Epithelial cell of prostate (primary cell): ENCODE measurements at places on chromosomes 16 and 17.

DNA sequence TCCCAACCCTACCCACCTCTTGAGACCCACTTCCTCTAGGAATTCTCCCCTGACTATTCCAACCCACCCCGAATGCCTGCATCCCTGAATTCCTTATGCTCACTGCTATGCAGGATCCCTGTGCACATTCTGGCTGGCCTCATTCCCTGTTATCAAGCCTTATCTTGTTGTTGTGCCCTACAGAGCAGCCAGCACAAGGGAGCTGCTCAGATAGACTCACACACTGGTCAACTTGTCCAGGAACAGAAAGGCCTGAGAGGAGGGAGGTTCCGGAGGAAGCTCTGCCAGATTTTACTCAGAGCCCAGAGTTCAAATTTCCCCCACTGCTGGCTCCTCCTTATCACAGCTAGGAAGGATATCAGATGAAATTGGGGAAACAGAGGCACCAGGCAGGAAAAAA, 24.8 kb upstream of the MYO18A start:
- DNase-seq, result no peak

- no peak for DNase-seq
These were observed 12.4 kb upstream of the SRCIN1 start for GRCh38 chr17:38617967-38618760.

GRCh38 chr16:47477679-47478078, 16.5 kb downstream of the PHKB start:
- DNase-seq, result no peak

- no peak for DNase-seq
These were observed 8.0 kb upstream of the NT5M start for GRCh38 chr17:17295141-17295540.

DNA sequence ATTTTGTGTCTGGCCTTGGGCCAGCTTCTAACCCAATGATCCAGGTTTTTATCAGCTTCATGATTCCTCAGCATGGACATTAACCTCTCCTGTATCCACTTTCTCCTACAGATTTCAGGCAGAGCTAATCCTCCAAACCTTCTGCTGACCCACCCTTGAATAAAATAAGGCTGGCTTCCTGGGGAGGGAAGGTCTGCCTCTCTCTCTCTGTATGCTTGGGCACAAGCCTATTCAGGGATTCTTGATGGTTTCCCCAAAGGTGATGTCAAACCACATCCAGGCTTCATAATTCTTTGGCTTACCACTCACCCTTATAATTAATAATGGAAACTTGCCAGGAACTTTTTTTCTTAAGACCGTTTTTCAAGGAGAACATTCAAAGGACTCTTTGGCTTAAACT, 240.1 kb downstream of the UTP18 start:
- no peak for DNase-seq

DNA sequence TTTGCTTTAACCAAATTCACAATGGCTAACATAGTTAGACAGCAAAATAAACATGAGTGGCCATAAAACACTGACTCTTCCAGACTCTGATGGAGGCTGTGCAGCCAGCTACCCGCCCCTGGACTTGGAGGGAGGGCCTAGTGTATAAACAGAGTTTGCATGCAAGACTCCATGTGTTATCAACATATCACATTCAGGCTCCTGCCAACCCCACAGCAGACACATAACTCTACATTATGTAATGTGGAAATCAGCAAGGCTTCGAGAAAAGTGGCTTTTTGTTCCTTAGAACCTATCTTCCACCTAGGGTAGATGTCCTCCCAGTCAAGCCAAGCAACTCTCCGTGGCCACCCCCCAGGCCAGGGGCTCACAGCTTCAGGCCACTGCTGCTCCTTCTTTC, 19.3 kb upstream of the SOX9 start:
- no peak for DNase-seq

DNA sequence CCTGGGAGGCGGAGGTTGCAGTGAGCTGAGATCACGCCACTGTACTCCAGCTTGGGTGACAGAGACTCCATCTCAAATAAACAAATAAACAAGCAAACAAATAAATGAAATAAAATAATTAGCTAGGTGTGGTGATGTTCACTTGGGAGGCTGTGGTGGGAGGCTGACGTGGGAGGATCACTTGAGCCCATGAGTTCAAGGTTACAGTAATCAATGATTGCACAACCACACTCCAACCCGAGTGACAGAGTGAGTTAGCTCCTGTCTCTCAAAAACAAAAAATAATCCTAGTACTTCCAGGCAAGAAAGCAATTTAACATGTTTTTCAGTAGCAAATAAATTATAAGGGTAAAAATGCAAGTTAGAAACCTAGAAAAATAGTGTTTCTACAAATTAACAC, 26.4 kb downstream of the CFDP1 start:
- no peak for DNase-seq

GRCh38 chr17:61305024-61305423, 94.6 kb upstream of the TBX2 start:
- DNase-seq, result no peak

- DNase-seq, result no peak
These were observed 5.6 kb downstream of the SLC38A8 start for GRCh38 chr16:84036982-84037425.

- no peak for DNase-seq
These were observed 8.3 kb downstream of the HAGH start for GRCh38 chr16:1818204-1818872.

- DNase-seq, result no peak
These were observed 61.0 kb upstream of the CHMP6 start for GRCh38 chr17:80930335-80931279.
